ENCODE measurements at places on chromosomes 3 and 15.

- no peak for DNase-seq
Measured at GRCh38 chr15:85381850-85382751, 1.7 kb downstream of the AKAP13 start.

DNA sequence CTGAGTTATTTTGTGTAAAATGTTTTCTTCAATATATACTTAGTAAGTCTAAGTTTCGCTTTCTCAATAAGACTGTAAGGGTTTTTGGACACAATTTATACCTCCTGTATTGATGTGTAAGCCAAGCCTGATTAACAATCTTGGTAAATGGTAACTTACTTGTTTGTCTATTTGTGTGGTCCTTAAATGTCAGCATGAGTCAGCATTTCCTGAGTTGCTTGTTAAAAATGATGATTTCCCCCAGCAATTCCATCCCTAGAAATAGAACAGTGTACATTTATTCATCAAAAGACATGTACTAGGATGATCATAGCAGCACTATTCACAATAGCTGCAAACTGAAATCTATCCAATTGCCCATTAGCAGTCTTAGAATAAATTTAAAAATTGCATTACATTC is 53.4 kb upstream of the LRIG1 start:
- no peak for DNase-seq

- no peak for DNase-seq
Measured at GRCh38 chr3:100775669-100776068, 66.4 kb downstream of the TFG start.

GRCh38 chr3:73365756-73366397 is 258.9 kb downstream of the PDZRN3 start:
- no peak for DNase-seq

- DNase-seq: no peak
Measured at GRCh38 chr3:48516571-48516970, 12.6 kb upstream of the SHISA5 start.

DNA sequence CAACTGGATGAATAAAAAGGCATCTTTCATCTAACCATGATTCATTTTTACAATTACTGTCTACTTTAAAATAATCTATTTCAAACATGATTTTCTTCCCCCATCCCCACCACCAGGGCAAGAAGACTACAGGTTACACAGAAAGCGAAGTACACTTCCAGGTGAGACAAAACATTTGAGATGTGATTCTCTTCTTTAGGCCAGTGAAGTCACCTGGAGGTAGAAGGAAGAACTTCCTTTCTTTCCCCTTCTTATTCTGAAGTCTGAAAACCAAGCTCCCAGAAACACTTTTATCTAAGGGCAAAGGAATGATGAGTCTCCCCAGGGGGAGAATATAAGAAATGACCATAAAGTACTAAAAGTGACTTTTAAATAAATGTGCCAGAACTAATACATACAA is 36.7 kb downstream of the SHQ1 start:
- DNase-seq: no peak

GRCh38 chr3:29385046-29385830 is 104.4 kb downstream of the RBMS3 start:
- no peak for DNase-seq

DNA sequence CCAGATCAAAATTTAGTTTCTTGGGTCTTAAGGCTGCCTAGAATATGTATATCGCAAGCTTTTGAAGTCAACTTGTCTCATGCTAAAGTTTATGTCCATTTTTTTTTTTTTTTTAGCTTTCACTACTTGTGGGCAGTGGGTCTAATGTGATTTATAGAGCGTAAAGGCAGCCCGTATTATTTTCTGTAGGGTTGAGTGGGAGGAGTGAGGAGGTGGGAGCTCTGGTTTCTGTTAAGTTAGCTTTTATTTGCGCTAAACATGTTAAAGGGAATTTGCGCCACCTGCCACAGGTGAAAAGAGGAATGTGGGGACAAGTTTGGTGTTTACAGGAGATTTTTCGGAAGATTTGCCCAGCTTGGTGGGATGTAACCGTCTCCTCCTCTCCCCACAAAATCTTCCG is 234.2 kb downstream of the IL20RB start:
- no peak for DNase-seq

DNA sequence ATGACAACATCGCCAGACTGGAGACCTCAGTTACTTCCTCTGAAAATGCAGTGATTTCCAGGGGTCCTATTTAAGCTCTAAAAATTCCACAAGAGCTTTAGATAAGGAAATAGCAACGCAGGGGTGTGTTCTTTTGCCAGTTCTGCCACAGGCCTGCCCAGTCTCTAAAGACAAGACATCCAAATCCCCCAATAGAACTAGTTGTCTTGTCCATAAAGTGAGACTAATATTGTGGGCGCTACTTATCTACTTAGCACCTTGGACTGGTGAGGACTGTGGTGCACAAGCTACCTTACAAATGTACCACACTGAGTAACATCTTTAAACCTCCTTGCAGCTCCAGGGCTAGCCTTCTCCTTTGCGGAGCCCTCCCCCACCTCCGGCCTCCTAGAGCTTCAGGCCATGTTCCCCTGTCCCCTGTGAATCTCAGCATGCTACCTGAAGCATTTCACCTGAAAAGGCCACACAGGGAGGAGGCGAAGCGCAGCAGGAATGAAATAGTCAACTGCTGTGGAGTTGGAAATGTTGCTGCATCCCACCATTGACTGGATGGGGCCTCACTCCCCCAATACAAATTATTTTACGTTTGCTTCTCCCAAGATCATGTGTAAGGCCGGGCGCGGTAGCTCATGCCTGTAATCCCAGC is 9.6 kb upstream of the LRRC2 start:
- DNase-seq: no peak

DNA sequence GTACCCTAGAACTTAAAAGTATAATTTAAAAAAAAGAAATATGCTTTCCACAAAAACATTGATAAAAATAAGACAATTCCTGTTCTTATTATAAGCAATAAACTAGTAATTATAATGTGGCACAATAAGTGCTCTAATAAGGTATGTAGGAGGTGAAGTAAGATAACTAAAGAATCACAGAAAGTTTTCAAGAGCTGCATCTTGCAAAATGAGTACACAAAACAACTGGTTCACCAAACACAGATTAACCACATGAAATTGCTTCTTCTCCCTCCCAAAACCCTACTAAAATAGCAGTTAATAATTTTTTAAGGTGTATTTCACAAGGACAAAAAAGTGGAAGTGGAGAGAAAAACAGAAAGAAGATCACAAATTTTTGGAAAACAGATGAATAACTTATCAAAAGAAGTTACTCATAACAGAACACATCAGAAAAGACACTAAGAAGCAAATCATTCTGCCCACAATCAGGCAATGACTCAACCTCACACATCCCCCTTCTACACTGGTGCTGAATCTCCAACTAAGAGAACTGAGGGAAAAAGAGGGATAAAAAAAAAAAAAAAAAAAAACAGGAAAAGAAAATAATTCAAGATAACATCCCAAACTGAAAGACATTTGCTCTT is 64.2 kb downstream of the TBC1D5 start:
- DNase-seq: no peak

DNA sequence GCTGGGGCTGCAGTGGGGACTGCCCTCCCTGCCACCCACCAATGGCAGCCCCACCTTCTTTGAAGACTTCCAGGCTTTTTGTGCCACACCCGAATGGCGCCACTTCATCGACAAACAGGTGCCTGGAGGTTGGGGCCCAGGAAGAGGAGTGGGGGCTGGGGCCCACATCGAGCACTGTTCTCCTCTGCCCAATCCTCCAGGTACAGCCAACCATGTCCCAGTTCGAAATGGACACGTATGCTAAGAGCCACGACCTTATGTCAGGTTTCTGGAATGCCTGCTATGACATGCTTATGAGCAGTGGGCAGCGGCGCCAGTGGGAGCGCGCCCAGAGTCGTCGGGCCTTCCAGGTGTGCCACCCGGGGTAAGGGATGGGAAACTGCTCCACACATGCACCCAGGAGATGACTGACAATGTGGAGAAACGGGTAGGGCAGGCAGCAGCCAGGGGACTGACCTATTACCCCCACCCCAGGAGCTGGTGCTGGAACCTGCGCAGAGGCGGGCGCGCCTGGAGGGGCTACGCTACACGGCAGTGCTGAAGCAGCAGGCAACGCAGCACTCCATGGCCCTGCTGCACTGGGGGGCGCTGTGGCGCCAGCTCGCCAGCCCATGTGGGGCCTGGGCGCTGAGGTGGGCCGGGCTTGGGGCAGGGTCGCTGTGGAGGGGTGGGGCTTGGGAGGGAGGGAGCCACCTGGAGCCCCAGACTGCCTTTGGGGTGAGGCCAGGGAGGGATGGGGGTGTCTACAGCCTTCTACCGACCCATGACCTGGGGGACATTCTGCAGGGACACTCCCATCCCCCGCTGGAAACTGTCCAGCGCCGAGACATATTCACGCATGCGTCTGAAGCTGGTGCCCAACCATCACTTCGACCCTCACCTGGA is 22.9 kb downstream of the NBEAL2 start:
- DNase-seq: no peak

DNA sequence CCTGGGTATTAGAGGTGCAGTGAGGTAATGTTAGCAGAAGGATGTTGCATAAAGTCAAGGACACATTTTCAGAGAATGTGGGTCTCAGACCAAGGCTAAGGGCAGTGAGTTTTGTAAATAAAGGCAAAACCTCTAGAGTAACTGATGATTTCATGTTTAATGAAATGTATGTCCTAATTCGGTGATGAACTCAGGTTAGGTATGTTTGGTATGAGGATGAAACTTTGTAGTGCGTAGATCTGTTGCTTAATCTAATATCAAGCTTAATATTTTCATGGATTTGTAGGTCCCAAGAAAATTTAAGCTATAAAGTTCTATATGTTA is 3.6 kb downstream of the USP50 start:
- no peak for DNase-seq

GRCh38 chr3:86969500-86970189 is 21.3 kb downstream of the VGLL3 start:
- DNase-seq: no peak

- DNase-seq: no peak
Measured at GRCh38 chr3:65436580-65436979, 602.1 kb downstream of the MAGI1 start.

DNA sequence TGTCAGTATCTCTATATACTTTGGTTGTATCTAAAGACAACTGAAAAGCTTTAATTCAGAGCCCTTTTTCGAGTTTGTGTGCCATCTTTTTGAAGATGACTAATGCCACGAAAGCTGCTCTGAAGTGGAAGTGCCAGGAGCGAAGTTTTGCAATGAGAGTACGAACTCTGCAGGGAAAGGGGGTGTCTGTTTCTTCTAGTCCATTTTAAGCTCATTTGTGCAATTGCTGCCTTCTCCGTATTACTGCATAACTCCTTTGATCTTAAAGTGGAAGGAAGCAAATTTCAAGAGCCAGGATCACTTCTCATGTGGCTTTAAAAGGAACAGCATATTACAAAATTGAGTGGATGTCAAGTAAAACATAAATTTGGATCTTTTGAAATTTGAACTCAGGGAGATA is 245.3 kb downstream of the FEZF2 start:
- DNase-seq: no peak

DNA sequence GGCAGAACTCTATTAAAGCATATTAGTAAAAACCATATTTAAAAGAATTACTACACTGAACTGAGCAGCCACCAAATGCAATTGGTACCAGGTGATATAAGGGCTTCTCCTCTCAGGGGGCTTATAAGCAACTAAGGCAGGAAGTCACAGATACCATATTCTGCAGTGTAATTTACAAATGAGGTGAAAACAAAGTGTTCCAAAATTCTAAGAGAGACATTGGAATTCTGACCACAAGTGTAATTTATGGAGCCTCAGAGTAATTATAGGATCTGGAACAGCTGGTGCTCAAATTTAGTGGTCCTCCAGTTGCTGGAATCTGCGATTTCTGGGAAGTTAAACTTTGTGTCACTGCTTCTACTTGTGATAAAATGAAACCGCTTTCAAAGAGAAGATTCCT is 3.1 kb upstream of the NR1I2 start:
- DNase-seq: no peak

- no peak for DNase-seq
Measured at GRCh38 chr3:124557433-124558232, 172.6 kb upstream of the UMPS start.

DNA sequence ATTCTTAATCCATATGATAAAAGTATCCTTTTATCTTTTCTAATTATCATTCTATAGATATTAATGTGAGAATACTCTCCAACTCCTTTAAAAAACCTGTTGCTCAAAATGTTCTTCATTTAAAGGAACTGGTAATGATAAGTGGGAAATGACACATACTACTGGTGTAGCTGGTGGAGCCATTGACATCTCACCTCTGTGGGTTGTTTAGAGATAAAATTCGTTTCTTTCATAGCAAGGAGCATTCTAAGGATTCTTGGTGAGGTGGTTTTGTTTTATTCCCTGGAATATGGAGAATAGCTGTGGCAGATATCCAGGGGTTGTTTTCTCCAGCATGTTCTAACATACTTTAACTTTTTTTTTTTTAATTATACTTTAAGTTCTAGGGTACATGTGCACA is 299.8 kb upstream of the THBS1 start:
- DNase-seq: no peak

All from NCI-H774 (cell line).